ENCODE measurements at places on chromosomes 3 and 15.

GRCh38 chr15:70031261-70031660 is 66.5 kb downstream of the TLE3 start:
- no peak for DNase-seq

- peak; percentile 38 for DNase-seq
These were observed 171.1 kb upstream of the CCDC54 start for GRCh38 chr3:107206141-107206540.

DNA sequence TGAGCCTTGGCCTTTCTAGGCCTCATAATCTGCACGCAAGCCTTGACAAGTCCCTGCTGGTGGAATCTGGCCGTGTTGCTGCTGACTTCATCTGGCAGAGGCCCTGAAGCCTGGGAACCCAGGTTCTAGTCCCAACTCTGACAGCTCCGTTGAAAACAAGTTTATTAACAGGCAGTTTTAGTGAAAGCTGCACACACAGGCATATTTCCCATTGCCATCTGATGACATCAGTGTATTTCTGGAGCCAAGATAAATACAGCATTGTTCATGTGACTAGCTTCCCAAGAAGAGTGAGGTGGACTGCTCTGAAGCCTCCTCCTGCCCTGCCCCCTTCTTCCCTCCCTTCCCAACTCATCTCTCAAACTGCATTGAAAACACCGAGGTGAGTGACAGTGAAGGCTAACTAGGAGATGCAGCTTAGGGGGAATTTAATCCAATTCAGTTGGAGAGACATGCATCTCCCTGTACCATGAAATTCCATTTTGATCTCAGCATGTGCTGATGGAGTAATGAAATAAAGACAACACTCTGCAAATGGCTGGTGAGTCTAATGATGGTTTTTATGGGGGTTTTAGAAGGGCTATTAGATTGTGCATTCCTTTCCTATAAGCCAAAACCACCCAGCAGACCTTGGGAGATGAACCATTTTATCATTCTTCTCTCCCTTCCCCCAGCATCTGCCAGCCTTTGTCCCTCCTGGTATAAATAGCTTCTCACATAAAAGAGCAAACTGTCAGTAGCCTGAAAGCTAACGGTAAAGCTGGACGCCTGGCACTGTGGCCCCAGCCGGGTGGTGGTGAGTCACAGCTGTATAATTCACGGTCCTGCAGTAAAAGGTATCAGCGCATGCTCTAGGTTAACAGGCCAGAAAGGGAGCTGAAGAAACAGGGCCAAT is 38.0 kb downstream of the PRICKLE2 start:
- DNase-seq, result no peak

- DNase-seq, result no peak
These were observed 183.6 kb downstream of the MINAR1 start for GRCh38 chr15:79615754-79616153.

DNA sequence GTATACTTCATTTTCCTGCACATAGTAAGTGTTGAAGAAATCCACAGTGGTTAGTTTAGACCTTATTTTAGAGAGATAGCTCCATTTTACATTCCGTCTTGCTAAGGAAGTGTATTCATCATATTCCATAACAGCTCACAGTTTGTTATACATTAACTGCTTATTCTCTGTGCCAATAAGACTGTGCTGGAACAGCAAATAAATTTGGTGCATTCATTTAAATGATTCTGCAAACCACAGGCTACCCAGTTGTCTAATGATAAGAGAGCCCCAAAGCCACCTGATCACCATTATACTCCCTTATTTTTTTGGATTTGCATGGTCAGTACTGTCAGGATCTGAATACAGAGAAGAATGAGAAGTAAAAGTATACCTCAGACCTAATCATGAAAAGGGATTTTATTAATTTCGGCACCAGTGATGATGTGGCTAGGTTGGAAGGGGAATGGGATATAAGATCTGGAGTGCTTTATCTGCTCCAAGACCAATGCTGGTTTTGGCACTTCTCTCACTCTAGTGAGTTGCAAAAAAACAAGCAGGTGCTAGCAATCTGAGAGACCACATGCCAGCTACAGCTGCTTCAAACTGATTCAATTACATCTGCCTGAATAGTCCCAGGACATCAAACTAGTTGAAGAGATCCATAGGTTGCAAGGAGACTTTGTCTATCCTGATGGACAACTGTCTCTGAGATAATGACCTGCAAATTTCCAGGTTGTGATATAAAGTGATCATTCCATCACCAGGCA is 254.8 kb downstream of the ZBTB20 start:
- DNase-seq, result peak; percentile 94

- DNase-seq, result peak; percentile 92
These were observed at the start of gene MYLK for GRCh38 chr3:123884203-123884831. MYLK (minus strand) TSS chr3:123884332; CDS start chr3:123793841, 90,491 bp downstream.

- DNase-seq, result no peak
These were observed 384.3 kb upstream of the RARB start for GRCh38 chr3:25043749-25044148.

GRCh38 chr3:100264242-100264641 is 3.5 kb downstream of the TBC1D23 start:
- DNase-seq, result no peak

DNA sequence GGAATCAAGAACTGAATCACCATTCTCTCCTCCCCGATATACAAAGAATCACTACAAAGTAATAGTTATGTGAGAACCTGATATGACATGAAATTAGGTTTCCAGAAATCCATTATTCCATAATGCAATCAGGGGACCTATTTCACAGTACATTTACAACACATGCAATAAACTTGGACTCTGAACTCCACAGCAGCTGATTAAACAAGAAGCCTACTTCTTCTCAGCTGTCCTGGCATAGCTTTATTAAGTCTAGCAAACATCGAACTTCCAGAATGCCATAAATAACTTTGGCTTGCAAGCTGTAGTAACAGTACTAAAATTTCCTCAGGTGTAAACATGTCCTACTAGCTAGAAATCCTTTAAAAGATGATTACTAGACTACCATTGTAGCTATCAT is 17.8 kb downstream of the PDCD10 start:
- DNase-seq, result no peak

DNA sequence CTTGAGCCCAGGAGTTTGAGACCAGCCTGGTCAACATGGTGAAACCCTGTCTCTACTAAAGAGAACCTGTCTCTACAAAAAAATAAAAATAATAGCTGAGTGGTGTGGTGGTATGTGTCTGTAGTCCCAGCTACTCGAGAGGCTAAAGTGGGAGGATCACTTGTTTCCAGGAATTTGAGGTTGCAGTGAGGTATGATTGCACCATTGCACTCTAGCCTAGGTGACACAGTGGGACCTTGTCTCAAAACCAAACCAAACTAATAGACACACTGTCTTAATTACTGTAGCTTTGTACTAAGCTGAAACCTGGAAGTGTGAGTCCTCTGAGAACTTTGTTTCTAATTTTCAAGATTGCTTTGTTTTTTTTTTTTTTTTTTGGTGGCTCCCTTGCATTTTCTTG is 30.4 kb downstream of the MGA start:
- DNase-seq, result no peak

- DNase-seq, result peak; percentile 62
These were observed 182.7 kb downstream of the CNTN6 start for GRCh38 chr3:1275495-1275894.

DNA sequence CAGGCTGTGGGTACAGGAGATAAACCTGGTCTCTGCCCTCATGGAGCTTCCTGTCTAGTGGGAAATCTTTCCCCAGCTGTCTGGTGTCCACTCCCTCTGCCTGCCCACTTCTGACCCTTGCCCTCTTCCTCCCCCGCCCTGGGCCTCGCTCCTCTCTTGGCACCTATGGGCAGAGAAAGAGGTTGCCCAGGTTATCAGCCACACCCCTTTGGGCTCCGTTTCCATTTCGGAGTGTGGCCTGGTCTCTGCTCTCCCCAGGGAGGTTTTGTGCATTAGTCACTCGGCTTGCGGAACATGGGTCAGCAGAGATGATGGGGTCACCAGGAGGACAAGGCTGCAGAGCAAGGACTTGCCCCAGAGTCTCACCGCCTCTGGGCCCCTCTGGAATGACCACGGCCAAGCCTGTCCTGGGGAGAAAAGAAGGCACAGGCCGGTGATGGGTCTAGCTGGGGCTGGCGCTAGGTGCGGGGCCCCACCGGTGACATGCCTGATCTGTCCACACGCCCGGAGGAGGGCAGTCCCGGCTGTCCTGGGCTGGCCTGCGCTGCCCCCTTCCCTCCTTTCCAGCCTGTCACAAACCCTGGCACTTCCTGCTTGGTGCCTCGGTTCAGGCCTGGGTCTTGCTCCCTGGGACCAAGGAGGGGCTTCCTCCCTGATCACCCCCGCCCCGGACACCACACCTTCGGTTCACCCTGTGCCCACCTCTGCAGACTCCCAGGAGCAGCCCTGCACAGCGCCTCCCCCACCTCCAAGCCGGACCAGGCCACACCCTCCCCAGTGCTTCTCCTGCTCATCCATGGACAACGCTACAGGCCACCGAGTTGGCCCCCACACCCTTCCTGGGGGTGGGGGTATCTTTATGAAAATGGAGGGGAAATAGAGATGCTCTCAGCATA is 35.6 kb upstream of the MUC4 start:
- no peak for DNase-seq

DNA sequence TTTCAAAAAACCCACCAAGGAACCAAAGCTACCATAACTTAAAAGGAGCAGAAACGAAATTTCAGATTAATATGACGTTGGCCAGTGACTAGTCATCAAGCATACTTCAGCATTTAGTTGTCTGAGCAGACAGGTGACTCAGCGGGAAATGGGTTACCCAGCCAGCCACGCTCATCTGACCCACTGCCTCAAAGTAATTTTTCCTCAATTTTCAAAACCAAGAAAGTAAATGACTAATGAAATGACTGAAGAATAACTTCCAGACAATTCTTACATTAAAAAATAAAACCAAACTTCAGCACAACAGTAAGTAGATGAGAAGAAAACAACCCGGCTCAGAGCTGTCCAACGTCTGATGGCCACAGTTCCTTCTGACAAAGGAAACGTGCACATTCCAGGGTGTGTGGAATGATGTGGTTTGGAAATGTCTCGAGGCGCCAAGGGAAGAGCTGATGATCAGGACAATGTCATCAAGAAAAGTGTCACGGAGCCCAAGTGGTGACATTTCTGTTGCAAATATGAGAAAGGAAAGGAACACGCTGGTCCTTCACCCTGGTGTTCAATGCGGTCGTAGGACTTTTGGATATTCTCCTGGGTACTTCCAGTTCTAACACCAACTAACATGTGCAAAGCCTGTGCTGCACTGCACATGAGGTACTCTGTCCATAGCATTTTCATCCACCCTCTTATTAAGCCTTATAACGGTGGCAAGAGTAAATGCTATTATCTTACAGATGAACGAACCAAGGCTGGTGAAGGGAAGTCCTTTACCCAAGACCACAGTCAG is 79.1 kb downstream of the FOXP1 start:
- no peak for DNase-seq

DNA sequence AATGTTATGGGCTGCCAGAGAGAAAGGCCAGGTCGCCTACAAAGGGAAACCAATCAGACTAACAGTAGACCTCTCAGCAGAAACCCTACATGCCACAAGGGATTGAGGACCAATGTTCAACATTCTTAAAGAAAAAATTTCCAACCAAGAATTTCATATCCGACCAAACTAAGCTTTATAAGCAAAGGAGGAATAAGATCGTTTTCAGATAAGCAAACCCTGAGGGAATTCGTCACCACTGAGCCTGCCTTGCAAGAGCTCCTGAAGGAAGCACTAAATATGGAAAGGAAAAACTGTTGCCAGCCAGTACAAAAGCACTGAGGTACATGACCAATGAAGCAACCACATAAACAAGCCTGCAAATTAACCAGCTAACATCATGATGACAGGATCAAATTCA is 33.1 kb downstream of the PYGO1 start:
- no peak for DNase-seq

DNA sequence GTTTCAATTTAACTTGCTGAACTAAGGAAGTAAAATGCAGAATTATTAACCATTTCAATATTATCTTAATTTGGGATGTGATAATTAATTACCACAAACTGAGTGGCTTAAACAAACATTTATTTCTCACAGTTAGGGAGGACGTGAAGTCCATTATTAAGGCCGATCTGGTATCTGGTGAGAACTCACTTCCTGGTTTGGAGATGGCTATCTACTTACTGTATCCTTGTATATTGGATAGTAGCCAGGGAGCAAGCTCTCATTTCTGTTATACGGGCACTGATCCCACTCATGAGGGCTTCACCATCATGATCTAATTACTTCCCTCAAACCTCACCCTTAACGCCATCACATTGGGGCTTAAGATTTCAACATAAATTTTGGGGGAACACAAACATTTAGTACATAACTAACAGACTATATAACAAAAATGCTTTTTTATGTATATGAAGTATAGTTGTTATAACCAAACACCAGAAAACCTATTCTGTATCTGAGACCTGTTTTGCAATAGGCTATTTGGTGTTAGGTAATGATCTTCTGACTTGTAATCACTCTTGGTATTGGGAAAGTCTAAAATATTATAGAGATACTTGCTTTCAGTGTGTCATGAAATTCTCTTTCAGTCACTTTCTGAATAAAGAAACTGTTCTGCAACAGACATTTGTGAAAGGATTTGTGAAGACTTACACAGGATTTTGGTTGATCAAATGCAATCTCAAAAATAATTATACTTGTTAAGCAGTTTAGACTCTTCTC is 4.7 kb upstream of the KPNA4 start:
- DNase-seq, result no peak

GRCh38 chr3:48217449-48217848 is 5.8 kb upstream of the CAMP start:
- DNase-seq, result no peak

GRCh38 chr3:66195347-66195783 is 25.4 kb upstream of the SLC25A26 start:
- DNase-seq, result peak; percentile 94

DNA sequence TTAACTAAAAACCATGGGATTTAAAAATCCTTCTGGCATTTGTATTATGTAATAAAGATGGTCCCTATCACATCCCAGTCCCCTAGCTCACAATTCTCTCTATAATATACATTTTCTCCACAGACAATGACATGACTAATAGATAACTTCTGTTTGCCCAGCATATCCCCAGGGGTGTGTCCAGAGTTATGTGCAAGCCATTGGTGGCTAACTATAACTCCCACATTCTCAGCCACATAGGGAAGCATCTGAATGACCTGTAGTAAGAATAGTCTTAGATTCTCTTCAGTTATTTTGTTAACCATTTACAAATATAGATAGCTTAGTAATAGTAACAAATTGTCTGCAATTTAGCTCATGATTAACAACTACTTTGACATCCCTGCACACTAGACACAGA is 52.2 kb upstream of the RBSN start:
- DNase-seq, result no peak

DNA sequence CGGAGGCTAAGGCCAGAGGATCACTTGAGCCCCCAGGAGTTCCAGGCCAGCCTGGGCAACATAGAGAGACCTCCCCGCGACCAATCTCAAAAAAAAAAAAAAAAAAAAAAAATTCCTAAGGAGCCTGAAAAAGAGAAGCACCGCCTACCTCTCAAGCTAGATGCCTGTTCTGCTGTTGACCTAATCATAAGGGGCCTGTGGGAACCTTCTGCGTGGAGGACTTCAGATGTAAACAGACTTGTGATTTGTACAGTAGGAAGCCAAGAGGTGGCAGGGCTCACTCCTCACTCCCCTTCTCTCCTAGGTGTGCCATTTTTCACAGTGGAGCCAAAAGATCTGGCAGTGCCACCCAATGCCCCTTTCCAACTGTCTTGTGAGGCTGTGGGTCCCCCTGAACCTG is 3.2 kb downstream of the TYRO3 start:
- no peak for DNase-seq
